Endothelial cell (in vitro differentiated cells): ENCODE measurements at places on chromosomes 11 and 22.

GRCh38 chr11:70205766-70206165 lies 2.7 kb downstream of the FADD start:
- no peak for DNase-seq

GRCh38 chr11:44219830-44220796 lies 89.8 kb downstream of the ALX4 start:
- no peak for DNase-seq

DNA sequence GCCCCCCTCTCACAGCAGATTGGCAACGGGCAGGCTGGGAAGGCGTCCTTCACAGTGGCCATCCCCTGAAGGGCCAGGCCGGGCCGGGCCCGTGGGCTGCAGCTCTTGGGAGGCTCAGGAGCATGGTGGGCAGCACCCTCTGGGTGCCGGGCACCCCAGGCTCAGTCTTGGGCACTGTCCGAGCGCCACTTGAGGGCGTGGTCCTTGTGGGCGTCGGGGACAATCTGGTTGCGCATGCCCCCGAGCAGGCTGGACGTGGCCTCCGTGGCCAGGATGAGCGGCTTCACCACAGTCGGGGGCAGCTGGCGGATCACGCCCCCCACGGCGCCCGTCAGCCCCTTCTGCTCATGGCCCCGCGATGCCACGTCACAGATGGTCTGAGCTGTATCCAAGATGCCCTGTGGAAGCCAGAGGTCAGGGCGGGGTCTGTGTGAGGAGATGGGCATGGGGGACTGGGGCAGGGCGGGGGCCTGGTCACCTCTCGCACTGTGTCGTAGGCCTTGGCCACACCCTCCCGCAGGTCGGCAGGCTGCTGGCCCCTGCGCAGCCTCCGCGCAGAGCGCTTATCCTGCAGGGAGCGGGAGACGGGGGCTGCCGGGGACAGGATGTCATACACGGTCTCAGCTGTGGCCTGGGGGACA lies 16.5 kb upstream of the EHD1 start:
- DNase-seq, result no peak

- DNase-seq, result no peak
These were observed 1.3 kb downstream of the UNC93B1 start for GRCh38 chr11:68002575-68002937.

DNA sequence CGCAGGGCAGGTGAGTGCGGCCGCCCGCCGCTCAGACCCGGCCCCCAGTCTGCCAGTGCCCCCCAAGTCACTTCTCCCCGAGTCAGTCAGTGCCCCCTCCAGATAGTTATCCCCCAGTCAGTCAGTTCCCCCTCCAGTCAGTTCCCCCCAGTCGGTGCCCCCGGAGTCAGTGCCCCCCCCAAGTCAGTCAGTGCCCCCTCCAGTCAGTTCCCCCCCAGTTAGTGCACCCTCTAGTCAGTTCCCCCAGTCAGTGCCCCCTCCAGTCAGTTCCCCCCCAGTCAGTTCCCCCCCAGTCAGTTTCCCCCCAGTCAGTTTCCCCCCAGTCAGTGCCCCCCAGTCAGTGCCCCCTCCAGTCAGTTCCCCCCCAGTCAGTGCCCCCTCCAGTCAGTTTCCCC lies 411 bp downstream of the PPP6R2 start:
- no peak for DNase-seq

DNA sequence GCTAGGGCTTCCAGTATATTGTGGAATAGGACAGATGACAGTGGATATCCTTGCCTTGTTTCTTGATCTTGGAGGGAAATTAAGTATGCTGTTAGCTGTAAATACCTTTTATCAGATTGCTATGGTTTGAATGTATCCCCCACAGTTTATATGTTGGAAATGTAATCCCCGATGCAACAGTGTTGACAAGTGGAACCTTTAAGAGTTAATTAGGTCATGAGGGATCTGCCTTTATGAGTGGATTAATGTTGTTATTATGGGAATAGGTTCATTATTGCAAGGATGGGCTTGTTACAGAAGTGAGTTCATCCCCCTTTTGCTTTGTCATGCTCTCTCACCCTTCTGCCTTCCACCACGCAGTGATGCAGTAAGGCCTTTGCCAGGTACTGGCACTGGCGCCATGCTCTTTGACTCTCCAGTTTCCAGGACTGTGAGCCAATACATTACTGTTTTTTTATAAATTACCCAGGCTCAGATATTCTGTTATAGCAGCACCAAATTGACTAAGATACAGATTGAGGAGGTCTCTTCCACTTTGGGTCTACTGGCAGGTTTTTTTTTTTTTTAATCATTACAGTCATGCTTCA lies 16.4 kb downstream of the CABIN1 start:
- DNase-seq, result no peak

DNA sequence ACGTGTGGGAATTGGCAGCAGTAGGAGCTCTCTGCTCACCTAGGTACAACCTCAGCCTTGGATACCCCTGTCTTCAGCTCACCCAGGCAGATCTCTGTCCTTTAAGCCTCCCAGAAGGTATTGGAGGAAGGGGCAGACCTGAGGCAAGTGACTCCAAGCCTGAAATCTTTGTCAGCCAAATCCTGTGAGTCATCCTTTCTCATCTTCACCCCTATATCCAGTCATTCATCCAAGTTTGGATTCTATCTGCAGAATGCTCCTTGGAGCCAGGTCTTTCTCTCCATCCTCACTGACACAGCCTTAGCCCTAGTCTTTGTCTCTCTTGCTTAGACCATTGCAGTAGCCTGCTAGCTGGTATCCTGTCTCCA lies 10.4 kb upstream of the THY1 start:
- DNase-seq, result no peak

DNA sequence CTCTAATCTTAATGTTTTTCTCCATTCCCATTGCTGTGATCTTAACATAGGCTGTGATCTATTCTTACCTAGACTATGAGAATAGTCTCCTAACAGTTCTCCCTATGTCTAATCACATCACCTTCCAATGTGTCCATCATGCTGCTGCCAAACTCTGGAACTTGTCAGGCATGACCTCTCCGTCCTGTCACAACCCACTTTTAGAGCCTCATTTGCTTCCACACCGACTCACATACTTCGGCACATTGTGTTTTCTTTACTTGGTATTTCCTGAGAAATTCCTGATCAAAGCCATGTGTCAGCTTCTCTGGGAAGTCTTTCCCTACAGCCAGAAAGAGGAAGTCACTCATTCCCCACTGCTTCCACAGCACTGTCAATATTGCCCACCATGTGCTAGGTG lies 40.5 kb upstream of the BIRC3 start:
- no peak for DNase-seq

DNA sequence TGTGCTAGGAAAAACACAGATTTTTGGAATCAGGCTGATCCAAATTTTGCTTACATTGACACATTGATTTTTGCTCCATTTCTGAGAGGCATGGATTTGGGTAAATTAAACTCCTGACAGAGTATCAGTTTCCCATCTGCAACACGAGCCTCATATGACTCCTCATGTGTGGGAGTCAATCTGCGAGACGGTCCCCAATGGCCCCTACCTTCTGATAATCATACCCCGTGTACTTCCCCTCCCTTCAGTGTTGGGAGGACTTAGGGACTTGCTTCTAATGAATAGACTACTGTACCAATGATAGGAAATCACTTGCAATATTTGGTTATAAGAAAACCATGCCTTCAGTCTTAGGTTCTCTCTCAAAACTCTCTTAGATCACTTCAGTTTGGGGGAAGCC lies 302.7 kb downstream of the ETS1 start:
- DNase-seq, result no peak
